ENCODE measurements at places on chromosomes 6 and 20.

DNA sequence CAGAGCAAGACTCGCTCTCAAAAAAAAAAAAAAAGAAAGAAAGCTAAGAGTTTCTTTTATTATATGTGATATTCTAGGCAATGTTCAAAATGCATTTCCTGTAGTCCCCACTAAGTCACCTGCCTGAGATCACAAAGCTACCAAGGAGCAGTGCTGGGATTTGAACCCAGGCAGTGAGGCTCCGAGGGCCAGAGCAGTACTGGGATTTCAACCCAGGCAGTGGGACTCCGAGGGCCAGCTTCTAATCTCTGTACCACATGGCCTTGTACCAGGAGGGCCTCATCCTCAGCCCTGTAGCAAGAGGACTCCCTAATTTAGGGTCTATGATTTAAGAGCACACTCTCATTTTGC lies 39.7 kb downstream of the ZMYND8 start:
- DNase-seq: no peak

GRCh38 chr6:165770397-165771082 lies 107.5 kb upstream of the PDE10A start:
- no peak for DNase-seq

GRCh38 chr6:6811128-6812009 lies 222.8 kb downstream of the LY86 start:
- DNase-seq: no peak

GRCh38 chr6:137320271-137320670 lies 101.1 kb upstream of the IFNGR1 start:
- DNase-seq: no peak

- no peak for DNase-seq
These were observed 42.4 kb upstream of the CHRNA4 start for GRCh38 chr20:63403403-63404105.

GRCh38 chr6:26234421-26235301 lies 130.3 kb upstream of the BTN3A2 start:
- DNase-seq: no peak

DNA sequence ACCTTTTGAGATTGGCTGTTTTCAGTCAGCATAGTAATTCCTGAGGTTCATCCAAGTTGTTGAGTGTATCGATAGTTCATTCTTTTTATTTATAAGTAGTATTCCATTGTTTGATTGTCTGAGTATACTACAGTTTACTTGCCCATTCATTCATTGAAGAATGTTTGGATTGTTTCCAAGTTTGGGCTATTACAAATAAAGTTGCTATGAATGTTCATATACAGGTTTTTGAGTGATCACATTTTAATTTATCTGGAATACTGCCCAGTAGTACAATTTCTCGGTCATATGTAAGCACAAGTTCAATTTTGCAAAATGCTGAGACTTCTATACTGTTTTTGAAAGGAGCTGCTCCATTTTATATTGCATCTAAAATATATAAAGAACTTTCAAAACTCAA lies 14.2 kb upstream of the EPHA7 start:
- no peak for DNase-seq

- no peak for DNase-seq
These were observed 405 bp downstream of the RALGAPA2 start for GRCh38 chr20:20712004-20712473.

DNA sequence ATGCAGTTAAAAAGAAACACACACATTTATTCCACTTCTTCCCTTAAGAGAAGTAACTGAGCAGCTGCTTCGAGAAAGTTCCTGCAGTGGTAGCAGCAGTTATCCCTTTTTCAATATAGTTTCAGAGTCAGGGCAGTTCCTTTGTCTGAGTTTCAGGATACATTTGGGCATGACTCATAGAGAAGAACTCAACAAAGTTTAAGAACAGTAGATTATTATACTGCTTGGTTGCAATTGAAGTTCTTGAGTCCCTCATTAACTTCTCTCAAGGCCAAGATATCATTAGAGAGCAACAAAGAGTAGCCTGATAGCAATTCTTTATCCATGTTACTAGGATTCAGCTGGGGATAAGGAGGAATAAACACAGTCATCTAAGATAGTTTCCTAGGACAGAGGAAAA lies 54.4 kb downstream of the TPD52L1 start:
- DNase-seq: no peak

GRCh38 chr6:108712946-108713345 lies 135.3 kb upstream of the ARMC2 start:
- no peak for DNase-seq

GRCh38 chr6:34529665-34530327 lies 26.3 kb downstream of the SPDEF start:
- DNase-seq: no peak

DNA sequence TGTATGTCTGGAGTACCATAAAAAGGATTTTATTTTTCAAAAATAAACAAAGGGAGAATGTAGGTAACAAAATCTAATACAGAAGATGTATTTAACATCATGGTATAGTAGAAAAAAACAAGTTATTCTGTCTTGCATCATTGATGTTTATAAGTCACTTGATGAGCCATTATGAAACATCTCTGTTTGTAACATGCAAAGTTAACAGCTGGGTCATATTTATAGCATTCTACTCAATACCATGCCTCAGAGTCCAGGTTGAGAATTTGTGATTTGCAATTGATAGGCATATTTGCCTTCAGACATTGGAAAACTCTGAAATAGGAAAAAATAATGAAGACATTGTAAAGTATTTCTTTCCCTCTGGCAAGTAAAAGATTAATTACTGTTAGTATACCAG lies 52.3 kb upstream of the IL20RA start:
- DNase-seq: no peak

DNA sequence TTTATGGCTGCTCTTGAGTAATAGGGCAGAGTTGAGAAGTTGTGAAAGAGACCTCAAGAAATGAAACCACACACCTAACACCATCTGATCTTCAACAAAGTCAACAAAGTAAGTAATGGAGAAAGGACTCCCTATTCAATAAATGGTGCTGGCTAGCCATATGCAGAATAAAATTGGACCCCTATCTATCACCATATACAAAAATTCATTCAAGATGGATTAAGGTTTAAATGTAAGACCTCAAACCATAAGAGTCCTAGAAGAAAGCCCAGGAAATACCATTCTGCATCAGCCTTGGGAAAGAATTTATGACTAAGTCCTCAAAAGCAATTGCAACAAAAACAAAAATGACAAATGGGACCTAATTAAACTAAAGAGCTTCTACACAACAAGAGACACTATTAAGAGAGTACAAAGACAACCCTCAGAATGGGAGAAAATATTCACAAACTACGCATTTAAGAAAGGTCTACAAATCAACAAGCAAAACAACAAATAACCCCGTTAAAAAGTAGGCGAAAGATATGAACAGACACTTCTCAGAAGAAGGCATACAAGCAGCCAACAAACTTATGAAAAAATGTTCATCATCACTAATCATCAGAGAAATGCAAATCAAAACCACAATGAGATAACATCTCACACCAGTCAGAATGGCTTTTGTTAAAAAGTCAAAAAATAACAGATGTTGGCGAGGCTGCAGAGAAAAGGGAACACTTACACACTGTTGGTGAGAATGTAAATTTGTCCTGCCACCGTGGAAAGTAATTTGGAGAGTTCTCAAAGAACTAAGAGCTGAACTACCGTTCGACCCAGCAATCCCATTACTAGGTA lies 4.0 kb downstream of the MAP3K5 start:
- no peak for DNase-seq

- DNase-seq: no peak
These were observed 9.4 kb upstream of the CD93 start for GRCh38 chr20:23095499-23095898.

GRCh38 chr6:119209452-119210205 lies 131.2 kb upstream of the FAM184A start:
- DNase-seq: no peak

DNA sequence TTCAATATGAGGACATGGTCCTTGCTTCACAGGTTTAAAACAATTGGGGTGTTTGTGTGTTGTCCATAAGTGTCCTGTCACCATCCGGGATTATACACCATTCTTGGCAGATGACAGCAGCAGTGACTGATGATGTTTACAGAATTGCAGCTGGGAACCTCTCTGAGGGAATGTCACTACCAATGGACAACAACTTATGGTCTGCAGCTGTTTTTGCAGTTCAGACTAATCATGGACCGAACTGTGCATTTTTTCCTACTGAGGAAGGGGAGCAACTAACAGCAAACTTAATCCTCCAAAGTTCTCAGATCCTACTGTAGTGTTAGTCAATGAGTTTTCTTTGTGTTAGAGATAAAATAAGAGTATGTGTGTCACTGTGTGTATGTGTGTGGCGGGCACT lies 26.0 kb downstream of the FAM229B start:
- no peak for DNase-seq

DNA sequence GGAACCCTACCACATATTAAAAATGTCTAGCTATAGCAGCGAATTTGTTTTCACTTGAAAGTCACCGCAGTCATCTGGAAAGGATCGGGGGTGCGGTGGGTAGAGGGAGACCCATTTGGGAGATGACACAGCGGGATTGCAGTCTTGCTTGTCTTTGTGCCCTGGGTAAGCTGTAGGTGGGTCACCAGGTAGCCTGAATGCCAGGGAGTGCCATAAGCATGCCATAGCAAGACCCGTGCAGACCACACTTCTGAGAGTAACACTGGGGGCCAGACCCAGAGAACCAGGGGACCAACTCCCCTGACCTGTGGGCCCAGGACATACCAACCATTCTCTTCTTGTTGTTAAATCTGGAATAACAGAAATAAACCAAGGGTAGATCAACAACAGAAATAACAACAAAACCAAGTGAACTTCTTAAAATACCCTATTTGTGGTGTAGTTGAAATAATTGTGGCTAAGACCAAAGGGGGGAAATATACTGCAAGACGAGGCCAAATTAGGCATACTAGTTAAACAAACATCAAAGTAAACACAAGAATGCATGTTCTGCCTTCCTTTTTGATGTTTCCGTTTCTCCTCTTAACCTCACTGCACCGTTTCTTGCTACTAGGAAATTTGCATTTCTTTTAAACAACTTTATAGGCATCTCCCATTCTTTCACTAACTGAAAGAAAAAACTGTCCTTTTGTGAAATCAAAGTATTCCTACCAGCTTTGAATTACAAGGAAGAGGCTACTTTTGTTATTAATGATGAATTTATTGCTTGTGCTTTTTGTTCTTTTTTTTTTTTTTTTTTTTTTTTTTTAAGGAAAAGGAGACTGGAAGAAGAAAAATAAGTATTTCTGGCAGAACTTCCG lies 128.2 kb downstream of the SASH1 start:
- DNase-seq: no peak

DNA sequence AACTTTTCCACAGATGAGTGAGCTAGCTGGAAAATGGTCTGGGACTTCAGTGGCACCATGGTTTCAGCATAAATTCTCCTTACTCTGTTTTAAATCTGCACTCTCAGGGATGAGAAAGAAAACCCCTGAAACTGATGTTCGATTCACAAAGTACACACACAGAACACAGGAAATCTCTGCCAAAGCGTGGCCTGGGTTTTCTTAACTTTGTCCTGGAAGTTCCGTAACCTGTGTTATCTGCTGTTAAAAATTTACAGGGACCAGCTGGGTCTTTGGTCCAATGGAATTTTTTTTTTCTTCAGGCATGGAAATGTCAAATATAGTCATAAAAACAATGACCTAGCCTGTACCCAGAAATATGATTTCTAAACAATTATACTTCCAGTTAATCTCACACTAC lies 7.3 kb downstream of the SCML4 start:
- DNase-seq: no peak

- no peak for DNase-seq
These were observed 35.3 kb downstream of the PHIP start for GRCh38 chr6:79042799-79043126.

GRCh38 chr6:30265181-30265580 lies 52.0 kb upstream of the TRIM26 start:
- no peak for DNase-seq

DNA sequence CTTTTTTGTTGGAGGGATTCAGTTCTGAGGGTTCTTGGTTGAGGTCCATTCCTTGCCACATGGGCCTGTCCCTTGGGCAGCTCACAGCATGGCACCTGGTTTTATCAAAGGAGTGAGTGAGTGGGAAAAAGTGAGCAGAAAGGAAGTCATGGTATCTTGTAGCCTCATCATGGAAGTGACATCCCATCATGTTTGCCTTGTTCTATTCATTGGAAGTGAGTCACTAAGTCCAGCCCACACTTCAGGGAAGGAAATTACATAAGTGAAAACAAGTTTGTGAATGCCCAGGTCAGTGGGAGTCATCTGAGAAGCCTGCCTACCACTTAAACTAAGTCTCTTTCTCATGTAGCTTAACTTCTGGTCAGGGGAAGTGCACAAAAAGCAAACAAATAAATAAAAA lies 32.8 kb upstream of the ZNFX1 start:
- DNase-seq: no peak

GRCh38 chr6:139904158-139904533 lies 529.7 kb upstream of the CITED2 start:
- DNase-seq: no peak

- no peak for DNase-seq
These were observed 19.6 kb downstream of the MYLIP start for GRCh38 chr6:16148498-16148897.

DNA sequence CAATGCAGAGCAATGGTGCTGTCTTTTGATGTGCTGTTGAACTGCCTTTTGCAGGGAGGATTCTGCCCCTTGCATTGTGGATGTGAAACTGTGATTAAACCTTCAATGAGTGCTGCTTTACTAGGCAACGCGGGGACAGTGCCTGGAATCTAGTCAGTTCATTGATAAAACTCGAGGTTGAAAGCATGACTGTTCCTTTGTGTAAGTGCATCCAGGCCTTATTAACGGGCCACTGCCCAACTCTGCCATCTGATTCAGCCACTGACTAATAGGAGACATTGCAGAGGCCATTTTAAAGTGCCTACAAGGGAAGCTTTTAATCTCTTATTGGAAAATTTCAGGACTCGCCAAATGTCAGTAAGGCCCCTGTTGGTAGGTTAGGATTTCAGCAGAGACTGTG lies 49.3 kb downstream of the SLC35F1 start:
- DNase-seq: no peak

GRCh38 chr6:28542440-28543296 lies 17.0 kb downstream of the GPX5 start:
- peak; percentile 24 for DNase-seq

GRCh38 chr6:113588646-113589045 lies 268.5 kb upstream of the MARCKS start:
- no peak for DNase-seq

DNA sequence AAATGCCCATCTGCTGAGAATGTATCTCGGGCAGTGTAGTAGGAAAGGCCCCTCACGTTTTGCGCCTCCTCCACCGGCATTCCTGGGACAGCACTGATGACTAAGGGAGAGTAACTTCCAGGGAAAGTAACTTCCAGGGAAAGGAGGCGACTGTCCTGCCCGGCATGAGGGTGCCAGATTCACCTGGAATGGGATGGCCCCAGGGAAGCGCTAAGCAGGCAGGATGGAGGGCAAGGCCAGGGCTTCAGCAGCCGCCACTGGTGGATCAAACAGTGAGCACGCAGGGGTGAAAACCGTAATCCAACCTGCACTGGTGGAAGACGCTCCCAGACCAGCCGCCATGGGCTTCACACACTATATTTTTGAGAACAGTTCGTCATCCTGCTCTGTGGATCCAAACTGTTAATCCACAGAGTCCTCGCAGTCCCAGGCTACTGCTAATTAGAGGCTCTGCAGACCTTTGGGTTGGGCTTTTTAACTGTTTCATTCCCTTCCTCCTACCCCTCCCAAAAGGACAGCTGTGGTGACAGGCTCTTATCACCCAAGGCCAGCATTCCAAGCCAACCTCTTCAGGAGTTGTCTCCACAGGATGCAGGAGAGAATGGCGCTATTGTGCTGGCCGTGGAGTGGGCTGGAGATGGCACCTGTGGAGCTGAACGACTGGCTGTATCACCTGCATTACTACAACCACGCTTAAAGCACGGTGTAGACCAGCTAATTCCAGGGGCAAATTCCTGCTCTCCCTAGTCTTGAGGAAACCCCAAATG lies 178.9 kb downstream of the DLL1 start:
- DNase-seq: no peak
